NCI-H748 treated with DMSO at 0.1 percent for 48 hours (cell line): ENCODE measurements at places on chromosomes 13 and 19.

DNA sequence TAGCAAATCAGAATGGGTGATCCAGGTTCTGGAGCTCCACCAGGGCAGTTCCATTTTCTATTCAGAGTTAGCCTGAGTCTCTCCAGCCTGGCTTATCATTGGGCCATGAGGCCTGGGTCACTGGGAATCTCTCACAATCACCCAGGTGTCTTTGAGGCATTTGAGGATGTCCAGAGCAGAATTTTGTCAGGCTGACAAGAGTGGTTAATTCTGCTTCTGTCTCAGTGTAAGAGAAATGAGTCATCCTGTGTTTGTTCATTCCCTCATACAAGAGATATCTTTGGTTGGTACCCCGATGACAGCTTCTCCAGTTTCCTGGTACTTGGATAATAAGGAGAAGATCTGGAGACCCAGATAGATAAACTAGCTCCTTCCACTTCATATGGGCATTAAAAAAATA, 10.4 kb downstream of the ZNF93 start:
- no peak for DNase-seq

GRCh38 chr19:40521276-40521675, 54.5 kb downstream of the SPTBN4 start:
- DNase-seq = no peak

DNA sequence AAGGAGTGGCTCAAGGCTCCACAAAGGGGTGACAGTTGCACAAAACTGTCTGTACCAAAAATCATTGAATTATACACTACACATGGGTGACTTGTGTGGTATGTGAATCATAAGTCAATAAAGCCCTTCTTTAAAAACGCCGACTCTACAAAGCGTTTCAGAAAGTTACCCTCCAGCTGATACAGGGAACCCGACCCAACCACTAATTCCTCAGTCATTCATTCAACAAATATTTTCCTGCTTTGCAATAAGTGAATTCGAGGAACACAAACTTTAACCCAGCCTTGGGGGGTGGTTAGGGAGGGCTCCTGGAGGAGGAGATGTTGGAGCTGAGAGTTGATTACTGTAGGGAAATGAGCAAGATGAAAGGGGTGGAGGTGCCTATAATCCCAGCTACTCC, 32.0 kb downstream of the LTBP4 start:
- DNase-seq = no peak

GRCh38 chr19:56507446-56508289, at the start of gene ZNF471:
TSS of gene ZNF471 (plus strand) at chr19:56507855. CDS start at chr19:56511572, 3,717 bp downstream.
- DNase-seq = peak; percentile 99

GRCh38 chr13:106774621-106775020, 206.7 kb upstream of the ARGLU1 start:
- DNase-seq = no peak

GRCh38 chr19:34925278-34925855, 1.3 kb upstream of the ZNF30 start:
- DNase-seq = no peak

DNA sequence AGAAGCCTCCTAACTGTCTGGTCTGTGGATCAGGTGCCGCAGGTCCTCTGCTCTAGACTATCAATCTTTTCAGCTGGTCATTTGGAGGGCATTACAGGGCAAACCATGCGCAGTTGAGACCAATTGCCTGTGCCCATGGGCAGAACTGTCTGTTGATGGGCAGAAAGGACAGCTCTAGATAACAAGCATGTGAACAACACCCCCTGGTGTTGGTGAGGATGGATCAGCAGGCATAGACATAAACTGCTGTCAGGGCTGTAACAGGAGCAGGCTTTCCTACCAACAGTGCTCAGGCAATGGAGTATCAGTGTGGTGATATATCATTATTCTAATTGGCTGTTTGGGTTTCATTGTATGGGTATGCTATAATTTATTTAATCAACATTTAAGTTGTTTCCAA, 104.7 kb upstream of the KL start:
- peak; percentile 85 for DNase-seq

GRCh38 chr19:35757231-35757748, 461 bp upstream of the HSPB6 start:
- DNase-seq = no peak

GRCh38 chr13:102852556-102852955, 6.7 kb downstream of the ERCC5 start:
- no peak for DNase-seq
